ENCODE measurements at places on chromosomes 4 and X.

DNA sequence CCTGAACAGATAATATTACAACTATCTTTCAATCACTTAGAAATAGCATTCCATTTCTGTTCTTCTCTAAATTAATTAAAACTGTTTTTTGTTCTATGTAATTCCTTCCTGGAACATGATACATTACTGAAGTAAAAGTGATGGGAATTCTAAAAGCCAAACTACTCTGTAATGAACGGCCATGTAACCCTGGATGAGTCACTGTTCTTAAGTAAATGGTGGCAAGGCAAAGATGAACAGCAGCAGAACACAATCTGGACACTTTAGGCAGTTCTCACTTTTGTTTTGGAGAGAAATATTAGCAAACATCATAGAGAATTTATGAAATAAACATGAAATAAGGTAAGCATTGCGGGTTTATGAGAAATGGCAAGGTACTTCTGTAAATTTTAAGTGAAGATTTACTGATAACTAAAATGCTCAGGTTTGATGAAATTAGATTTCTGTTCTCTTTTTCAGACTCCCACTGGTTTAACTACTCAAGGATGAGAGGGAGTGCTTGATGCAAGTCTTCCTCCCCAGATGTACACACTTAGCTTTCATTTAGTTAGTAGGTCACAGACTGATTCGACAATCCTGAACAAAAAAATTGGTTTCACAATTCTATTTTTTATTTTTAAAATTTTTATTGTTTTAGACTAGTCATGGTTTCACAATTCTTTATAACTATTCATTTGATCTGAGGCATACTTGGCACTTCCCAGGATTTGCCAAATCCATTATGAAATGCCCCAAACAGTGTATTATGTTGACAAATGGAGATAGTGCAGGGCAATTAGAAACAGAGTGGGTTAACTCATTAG, 964 bp upstream of the GPR82 start:
- DNase-seq = no peak

DNA sequence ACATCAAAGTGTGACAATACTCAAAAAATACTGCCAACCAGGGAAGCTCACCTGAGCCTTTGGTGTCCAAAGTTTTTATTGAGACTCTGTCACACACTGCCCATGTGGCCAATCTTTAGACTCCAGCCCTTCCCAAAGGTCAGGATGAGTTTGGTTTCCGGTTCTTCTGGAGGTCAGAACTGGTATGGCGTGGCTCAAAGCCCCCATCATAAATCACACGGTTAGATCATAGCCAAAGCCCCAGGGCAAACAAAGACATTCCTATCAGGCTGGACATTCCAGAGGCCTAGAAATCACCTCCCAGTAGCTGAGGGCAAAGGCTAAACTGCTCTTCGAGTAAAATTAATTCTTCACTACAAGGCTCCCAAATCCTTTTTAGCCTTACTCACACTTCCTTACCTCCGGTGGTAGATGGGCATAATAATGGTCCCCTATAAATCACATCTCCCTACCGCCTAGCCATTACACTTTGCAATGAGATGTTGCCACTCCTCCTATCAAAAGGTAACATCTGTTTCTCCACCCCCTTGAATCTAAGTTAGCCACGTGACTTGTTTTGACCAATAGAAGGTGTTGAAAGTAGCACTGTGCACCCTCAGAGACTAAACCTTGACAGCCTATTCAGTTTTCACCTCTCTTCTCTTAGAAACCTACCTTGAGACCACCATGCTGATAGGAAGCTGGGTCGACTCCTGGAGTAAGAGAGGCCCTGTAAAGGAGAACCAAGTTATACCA, 137.8 kb upstream of the DUSP21 start:
- DNase-seq = no peak

GRCh38 chr4:77852892-77853495, 9.6 kb upstream of the MRPL1 start:
- DNase-seq = no peak

DNA sequence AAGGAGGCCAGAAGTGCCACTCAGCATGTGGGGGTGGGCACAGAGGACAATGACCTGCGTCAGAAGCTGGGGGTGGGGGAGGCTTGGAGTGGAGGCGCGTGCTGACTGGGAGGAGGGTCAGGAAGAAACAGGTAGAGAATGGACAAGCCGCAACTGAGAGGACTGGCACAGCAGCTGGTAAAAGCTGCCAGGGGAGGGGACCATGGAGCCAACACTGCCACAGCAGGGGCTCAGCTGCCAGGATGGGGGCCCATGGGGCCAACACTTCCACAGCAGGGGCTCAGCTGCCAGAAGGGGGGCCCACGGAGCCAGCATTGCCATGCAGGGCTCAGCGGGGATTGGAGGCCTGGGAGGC, 19.1 kb downstream of the RNF212 start:
- DNase-seq = no peak

- DNase-seq = no peak
Measured at GRCh38 chr4:169658196-169658595, 37.8 kb downstream of the CLCN3 start.

GRCh38 chrX:39144323-39144722, 343.1 kb downstream of the MID1IP1 start:
- DNase-seq = no peak

GRCh38 chrX:111581086-111581485, 69.6 kb downstream of the SERTM2 start:
- DNase-seq = no peak

GRCh38 chr4:72205831-72206230, 174.0 kb downstream of the NPFFR2 start:
- DNase-seq = no peak

GRCh38 chrX:46407036-46407752, 138.0 kb downstream of the ZNF674 start:
- no peak for DNase-seq

DNA sequence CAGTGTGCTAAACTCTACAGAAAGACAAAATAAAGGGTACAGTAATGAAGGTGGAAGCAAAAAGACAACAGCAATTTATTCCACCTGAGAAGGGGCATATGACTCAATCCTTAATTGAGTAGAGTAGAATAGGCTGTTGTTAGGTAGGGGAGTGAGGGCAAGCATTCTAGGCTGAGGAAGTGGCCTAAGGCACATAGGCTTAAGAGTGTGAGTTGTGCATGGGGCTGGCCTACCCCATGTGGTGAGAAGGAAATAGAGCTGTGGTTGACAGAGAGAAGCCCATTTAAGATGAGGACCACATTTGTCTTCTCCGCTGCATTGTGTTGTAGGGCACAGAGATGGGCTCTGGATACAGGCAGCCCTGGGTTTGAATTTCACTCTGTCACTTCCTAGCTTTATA, 3.4 kb upstream of the ZCCHC18 start:
- DNase-seq = no peak

GRCh38 chrX:153816831-153817690, 13.3 kb downstream of the PDZD4 start:
- DNase-seq = no peak

GRCh38 chr4:139278912-139279759, 889 bp downstream of the MGARP start:
- no peak for DNase-seq

GRCh38 chr4:184007891-184008290, 102.8 kb downstream of the STOX2 start:
- DNase-seq = no peak

GRCh38 chr4:38782452-38783108, at the start of gene TLR10:
TLR10 (minus strand) TSS chr4:38782990; CDS start chr4:38775590, 7,400 bp downstream.
- DNase-seq = no peak

DNA sequence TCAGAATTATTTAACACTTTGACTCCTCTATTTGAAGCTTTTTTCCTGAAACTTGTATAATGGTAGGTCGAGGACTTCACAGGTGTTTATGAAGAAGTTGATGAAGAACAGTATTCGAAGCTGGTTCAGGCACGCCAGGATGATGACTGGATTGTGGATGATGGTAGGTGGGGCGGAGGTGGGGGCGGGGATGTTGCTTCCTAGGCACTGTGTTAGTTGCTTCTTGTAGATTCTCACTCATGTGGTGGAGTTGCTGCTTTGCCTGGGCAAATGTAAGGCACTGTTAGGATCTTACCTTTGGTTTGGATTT, 9.4 kb downstream of the POLA1 start:
- no peak for DNase-seq

DNA sequence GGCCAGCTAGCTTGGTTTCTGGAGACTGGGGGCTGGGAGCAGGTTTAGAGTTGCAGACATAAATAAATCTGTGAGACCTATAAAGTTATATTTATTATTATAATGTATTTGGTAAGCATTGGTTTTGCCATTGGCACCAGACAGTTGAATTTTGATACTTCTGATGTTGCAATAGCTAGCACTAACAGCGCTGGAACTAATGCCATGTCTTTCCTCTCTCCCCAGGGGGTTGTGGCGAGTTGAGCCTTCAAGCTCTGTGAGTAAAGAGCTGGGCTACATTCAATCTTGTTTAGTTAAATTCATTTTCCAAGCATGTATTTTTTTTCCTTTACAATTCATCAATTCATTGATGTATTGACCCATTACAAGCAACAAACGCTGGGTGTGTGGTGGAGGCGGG, 358.7 kb upstream of the NR3C2 start:
- DNase-seq = no peak

GRCh38 chr4:111037591-111038360, 414.9 kb upstream of the PITX2 start:
- no peak for DNase-seq

GRCh38 chr4:128512161-128512560, 224.5 kb upstream of the PGRMC2 start:
- no peak for DNase-seq

GRCh38 chrX:37854148-37854547, 6.8 kb upstream of the DYNLT3 start:
- DNase-seq = no peak

DNA sequence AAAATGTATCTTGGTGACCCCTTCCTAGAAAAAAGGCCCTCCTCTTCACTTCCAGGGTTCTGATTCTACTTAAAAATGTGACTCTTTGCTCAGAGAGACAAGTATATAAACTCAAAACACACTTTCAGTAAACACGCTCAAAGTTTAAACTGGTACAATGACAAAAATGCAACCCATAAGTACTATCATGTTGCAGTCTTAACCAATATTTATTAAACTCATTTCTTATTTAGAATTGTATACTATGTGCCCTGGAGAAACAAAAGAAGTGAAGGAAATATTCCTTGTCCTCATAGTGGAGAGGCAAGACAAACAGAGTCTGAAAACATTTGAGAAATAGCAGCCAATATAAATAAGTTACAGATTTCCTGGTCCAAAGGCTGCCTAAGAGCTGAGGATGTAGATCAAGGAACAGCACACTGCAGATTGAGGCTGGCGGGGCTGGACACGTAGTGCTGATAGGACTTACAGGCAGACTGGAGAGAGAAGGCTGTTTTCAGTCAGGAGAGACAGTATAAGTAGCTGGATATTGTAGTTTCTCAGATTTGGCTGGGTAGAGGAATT, 39.1 kb upstream of the ANXA3 start:
- DNase-seq = no peak

GRCh38 chr4:77188498-77189220, 31.7 kb downstream of the CCNG2 start:
- no peak for DNase-seq

DNA sequence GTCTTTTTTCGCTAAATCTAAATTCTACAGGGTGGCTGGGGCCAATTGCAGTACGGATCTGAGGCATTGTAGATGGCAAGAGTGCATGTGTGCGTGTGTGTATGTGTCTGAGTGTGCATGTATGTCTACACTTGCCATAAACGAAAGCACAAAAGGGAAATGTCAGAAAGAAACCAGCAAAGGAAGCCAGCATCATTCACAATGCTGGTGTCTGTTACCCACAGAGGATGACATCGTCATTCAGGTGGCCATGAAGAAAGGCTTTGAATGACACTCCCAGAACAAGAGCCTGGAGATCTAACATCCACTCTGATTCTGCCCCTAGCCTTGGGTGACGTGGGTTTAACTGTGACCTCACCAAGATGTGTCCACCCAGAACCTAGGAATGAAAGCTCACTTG, 124.6 kb downstream of the DHRSX start:
- no peak for DNase-seq

GRCh38 chr4:3638080-3638795, 106.0 kb upstream of the LRPAP1 start:
- no peak for DNase-seq

GRCh38 chrX:103464072-103464773, 55.1 kb downstream of the RAB40A start:
- DNase-seq = peak; percentile 7

- no peak for DNase-seq
Measured at GRCh38 chr4:176492646-176493302, 173.0 kb downstream of the SPCS3 start.

GRCh38 chr4:112604589-112604988, 32.1 kb downstream of the ZGRF1 start:
- peak; percentile 10 for DNase-seq

DNA sequence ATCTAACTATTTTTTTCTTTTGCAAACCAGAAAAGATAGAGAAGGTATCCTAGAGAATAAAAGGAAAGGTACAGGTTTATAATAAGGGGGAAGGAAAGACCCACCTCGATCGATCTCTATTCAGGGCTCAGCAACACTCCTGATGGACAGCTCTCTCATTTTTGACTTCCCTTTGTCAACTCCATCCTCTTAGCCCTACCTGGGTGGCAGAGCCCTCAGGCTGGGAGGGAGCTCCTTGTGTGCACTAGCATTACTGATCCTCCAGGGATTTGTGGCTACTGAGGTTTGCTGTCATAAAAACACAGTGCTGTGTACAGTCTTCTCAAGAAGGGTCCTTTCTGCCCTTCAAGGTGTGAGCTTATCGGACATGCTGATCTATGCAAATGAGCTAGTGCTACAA, 111.0 kb downstream of the MID1 start:
- no peak for DNase-seq

DNA sequence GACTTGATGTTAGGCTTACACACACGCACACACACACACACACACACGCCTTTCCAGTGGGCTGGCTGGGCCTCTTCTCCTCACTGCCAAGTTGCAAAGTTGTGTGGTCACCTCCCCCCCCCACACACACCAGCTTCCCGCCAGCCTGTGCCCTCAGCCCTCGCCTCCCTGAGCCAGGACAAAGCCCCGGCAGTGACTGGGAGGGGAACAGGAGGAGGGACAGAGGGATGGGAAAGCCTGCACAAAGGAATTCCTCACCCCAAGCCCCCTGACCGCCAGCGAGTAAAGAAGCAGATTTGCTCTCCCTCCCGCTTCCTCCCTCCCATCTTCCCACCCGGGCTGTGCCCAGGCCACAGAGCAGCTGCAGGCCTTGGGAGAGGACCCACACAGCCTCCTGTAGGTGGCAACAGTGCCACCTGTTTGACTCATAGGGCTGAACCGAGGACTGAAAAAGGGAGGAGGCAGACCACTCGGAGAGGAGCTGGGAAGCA, at the start of gene GDPD2:
GDPD2 (plus strand) TSS at position 464 of the 491 bp plus-strand sequence. CDS start 1,671 bp downstream, outside the sequence.
- no peak for DNase-seq

- DNase-seq = no peak
Measured at GRCh38 chr4:86847571-86847970, 1.6 kb downstream of the SLC10A6 start.

GRCh38 chr4:54941994-54942552, 183.3 kb downstream of the KDR start:
- no peak for DNase-seq
